DND-41 (cell line): ENCODE measurements at places on chromosomes 11 and 22.

- no peaks in the 10 kb centered on the region; the same call in 1 of the 2 replicates for H3K36me3 ChIP-seq
- H3K27me3 ChIP-seq = no peaks in the 10 kb centered on the region
- H3K4me3 ChIP-seq = no peak overlapping the region
- DNase-seq = no peak
These were observed 2.5 kb downstream of the TMEM184B start for GRCh38 chr22:38270091-38270992.

GRCh38 chr11:117664897-117665296 is 132.1 kb downstream of the DSCAML1 start:
- H3K27ac ChIP-seq = no peak overlapping the region
- no peaks in the 10 kb centered on the region for H3K36me3 ChIP-seq
- no peak for DNase-seq
- H3K27me3 ChIP-seq = no peaks in the 10 kb centered on the region

GRCh38 chr11:46686886-46687795 is 13.3 kb downstream of the ARHGAP1 start:
- H3K4me1 ChIP-seq = no peaks in the 10 kb centered on the region
- H3K36me3 ChIP-seq = peaks cover 52% of the 10 kb centered on the region
- no peak overlapping the region for H3K4me3 ChIP-seq
- H3K27ac ChIP-seq = no peak overlapping the region
- no peak for DNase-seq

DNA sequence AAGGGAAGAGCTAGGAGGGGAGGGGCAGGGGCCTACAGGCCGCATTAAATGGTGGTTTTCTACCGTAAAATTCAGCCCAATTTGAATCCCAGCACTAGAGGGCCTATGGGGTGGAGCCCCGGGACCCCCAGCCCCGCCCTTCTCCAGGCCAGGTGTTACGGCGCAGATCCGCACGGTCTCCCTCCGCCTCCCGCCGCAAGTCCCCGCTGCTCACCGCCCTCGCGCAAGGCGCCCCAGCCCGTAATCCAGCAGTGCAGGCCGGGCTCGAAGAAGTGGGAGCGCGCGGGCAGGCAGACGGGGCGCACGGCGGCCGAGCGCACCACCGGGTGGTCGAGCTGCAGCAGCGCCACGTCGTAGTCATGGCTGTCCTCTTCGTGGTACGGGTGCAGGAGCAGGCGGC is 17.3 kb downstream of the KCTD17 start:
- H3K27ac ChIP-seq = no peak overlapping the region
- no peaks in the 10 kb centered on the region for H3K27me3 ChIP-seq
- DNase-seq = no peak
- no peak overlapping the region for H3K4me3 ChIP-seq

- DNase-seq = peak; percentile 72
- no peaks in the 10 kb centered on the region for H3K36me3 ChIP-seq
- no peaks in the 10 kb centered on the region for H3K27me3 ChIP-seq
- H3K27ac ChIP-seq = no peak overlapping the region
These were observed 59.4 kb downstream of the ACER3 start for GRCh38 chr11:76919887-76920746.

DNA sequence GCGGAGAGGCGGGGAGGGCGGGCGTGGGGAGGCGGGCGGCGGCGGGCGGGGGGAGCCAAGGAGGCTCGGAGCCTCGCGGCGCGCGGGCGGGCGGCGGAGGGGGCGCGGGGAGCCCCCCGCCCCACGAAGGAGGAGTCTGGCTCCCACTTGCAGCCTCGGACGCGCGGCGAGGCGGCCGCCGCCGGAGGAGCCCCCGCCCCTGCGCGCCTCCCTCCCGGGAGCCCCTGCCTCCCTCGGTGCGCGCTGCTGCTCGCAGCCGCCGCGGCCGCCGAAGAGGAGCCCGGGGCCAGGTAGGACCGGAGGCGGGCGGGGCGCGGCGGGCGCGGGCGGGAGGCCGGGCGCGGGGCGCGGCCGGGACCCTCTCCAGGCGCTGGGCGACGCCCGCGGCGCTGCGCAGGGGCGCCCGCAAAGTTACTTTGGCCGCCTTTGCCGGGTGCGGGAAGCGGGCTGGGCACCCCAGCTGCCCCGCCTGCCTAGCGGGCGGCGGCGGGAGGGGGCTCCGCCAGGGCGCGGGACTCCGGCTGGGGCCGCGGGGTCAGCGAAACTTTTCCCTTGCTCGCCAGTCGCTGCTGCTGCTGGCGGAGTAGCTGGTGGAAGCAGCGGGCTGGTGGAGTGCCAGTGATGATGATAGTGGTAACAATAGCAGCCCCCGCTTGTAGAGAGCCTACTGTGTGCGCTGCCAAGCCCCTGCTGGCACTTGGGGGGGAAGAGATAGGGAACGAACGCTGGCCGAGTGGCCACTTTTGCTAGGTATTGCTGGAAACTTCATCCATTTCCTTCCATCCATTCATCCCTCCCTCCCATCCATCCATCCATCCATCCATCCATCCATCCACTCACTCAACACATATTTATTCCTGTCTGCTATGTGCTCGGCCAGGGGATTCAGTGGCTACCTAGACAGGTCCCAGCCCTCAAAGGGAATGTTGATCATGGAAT is at the start of gene MPPED1:
MPPED1 (plus strand) TSS at position 146 of the 939 bp plus-strand sequence. CDS start 12,972 bp downstream, outside the sequence.
- no peak within 1 kb of the TSS for H3K4me3 ChIP-seq
- no peaks in the 10 kb centered on the region for H3K4me1 ChIP-seq
- H3K27me3 ChIP-seq = peaks cover 16% of the 10 kb centered on the region
- H3K27ac ChIP-seq = no peak within 1 kb of the TSS
- no peak for DNase-seq

GRCh38 chr11:81869351-81870065 is 864.2 kb downstream of the FAM181B start:
- DNase-seq = peak; percentile 84
- H3K27me3 ChIP-seq = peaks cover 33% of the 10 kb centered on the region
- H3K4me3 ChIP-seq = no peak overlapping the region
- H3K36me3 ChIP-seq = no peaks in the 10 kb centered on the region

DNA sequence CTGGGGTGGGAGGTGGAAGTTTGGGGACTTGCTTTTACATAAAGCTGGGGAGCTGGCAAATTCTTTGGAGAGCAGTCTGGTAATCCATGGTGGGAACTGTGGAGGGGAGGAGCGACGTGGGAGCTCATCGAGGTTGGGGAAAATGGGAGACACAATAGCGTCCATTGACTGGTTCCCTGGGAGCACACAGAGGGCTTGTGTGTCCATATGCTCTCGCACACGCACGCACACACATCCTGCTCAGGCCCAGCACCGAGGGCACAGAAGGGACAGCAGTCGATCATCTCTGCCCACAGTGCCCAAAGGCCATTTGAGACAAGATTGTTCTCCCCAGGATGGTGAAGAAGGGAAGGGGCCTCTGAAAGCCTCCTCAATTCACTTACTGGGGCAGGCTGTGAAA is 53.7 kb downstream of the FBXO7 start:
- no peaks in the 10 kb centered on the region for H3K27me3 ChIP-seq
- no peaks in the 10 kb centered on the region for H3K4me1 ChIP-seq
- no peak overlapping the region for H3K4me3 ChIP-seq
- no peak for DNase-seq
- no peak overlapping the region for H3K27ac ChIP-seq
- no peaks in the 10 kb centered on the region for H3K36me3 ChIP-seq

GRCh38 chr22:25076336-25076735 is 123.3 kb upstream of the CRYBB3 start:
- H3K36me3 ChIP-seq = no peaks in the 10 kb centered on the region
- peaks cover 4% of the 10 kb centered on the region for H3K27me3 ChIP-seq
- no peak for DNase-seq
- no peak overlapping the region for H3K4me3 ChIP-seq
- no peak overlapping the region for H3K27ac ChIP-seq

- DNase-seq = peak; percentile 62
- peaks cover 48% of the 10 kb centered on the region for H3K36me3 ChIP-seq
- peak overlapping the region; percentile 92 for H3K4me3 ChIP-seq
- H3K27me3 ChIP-seq = no peaks in the 10 kb centered on the region
- peak overlapping the region; percentile 97 for H3K27ac ChIP-seq
These were observed 2.3 kb downstream of the ATG16L2 start for GRCh38 chr11:72816404-72816990.

DNA sequence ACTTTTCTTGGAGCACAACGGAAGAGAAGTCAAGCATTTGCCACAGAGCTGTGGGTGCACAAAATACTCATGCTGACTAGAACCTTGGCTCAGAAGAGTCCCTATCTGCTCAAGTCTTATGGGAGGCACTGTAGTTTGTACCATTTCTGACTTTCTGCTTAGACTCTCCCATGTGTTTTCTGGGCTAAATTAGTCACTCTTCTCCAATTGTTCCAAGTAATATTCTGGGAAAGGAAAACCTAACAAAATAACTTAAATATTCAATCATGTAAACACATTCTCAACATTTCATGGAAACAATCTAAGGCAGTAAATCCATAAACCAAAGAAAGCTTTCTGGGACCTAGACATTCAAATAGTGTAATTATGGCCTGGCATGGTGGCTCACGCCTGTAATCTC is 220.7 kb downstream of the SWAP70 start:
- no peaks in the 10 kb centered on the region for H3K36me3 ChIP-seq
- DNase-seq = no peak
- no peaks in the 10 kb centered on the region for H3K27me3 ChIP-seq
- H3K4me1 ChIP-seq = no peaks in the 10 kb centered on the region

- DNase-seq = no peak
- no peak within 1 kb of the TSS for H3K27ac ChIP-seq
- H3K4me3 ChIP-seq = no peak within 1 kb of the TSS
- no peaks in the 10 kb centered on the region for H3K36me3 ChIP-seq
- H3K27me3 ChIP-seq = peaks cover 7% of the 10 kb centered on the region
These were observed at the start of gene KCNE3 for GRCh38 chr11:74466916-74467885. Gene KCNE3, minus strand, starts transcription at chr11:74467549. Its CDS starts 9,986 bp downstream, at chr11:74457563.

DNA sequence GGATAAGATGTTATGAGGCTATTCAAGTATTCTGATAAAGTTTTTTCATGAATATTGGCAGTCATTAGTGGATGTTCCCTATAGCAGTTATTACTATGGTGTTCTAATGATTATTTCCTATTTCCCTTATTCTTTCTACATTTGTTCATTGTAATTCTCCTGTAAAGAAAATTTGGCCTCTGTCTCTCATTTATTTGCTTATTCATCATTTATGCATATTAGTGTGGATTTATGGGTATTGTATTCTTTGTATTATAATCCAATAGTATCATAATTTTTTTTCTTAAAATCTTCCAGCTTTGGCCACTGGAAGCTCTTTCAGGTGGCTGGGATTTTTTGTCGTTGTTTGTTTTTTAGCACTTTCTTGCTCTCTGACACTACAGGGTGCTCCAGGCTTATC is 47.3 kb downstream of the JAM3 start:
- no peaks in the 10 kb centered on the region for H3K36me3 ChIP-seq
- no peak overlapping the region for H3K27ac ChIP-seq
- no peak overlapping the region for H3K4me3 ChIP-seq

- no peaks in the 10 kb centered on the region for H3K36me3 ChIP-seq
- no peak for DNase-seq
- no peak overlapping the region for H3K27ac ChIP-seq
- H3K4me3 ChIP-seq = no peak overlapping the region
- H3K27me3 ChIP-seq = no peaks in the 10 kb centered on the region
These were observed 37.7 kb upstream of the B3GAT1 start for GRCh38 chr11:134449713-134450112.

DNA sequence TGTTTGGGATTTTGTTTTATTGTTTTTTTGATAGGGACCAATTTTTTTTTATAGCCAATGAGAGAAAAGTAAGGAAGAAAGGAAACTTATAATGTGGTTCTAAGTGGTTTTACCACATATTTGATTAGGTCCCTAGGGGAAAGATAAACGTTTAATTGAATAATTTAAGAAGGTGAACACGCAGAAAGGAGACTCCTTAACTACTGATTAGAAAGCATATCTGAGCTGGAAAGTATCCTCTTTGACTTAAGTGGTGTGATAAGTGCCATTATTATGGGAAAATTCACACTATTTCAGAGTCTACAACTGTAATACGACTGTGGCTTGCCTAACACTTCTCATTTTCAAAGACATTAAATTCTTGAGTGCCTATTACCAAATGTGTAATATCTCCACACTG is 106.5 kb upstream of the GRAMD1B start:
- no peaks in the 10 kb centered on the region for H3K4me1 ChIP-seq
- no peaks in the 10 kb centered on the region for H3K36me3 ChIP-seq
- H3K27ac ChIP-seq = no peak overlapping the region
- no peak for DNase-seq
- H3K27me3 ChIP-seq = peaks cover 10% of the 10 kb centered on the region
- H3K4me3 ChIP-seq = no peak overlapping the region
